Mucosa of gallbladder (tissue), 1 donor: ENCODE measurements at places on chromosomes 7 and 10. TPM values are rescaled to one million over a fixed set of nuclear protein-coding genes. Genes with fewer than 3 reads are reported as not detected.

DNA sequence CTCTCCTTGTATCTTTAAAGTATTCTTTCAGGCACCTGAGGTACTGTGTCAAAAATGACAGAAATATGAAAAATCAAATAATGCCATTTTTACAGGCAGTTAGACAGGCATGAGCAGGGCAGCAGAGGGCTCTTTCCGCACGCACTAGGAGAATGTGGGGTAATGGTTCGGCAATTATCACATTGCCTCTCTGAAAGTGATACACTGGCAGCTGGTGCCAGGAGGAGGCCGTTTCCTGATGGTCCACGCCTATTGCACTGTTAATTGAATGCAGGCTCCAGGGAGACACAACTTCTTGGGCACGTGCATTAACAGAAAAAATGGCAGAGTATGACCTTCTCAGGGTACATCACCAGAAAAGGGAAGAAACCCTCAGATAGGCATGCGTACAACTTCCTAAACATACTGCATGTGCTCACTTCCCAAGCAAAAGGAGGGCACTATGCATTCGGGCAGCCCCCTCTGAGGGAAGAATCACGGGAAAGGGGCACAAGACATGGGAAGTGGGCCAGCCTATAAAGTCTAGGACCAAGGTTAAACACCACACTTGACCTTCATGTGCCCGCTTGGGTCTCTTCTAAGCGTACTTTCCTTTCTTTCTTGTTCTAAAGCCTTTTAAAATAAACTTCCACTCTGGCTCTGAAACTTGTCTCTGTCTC lies 161.7 kb downstream of the TNS3 start:
- no peak for DNase-seq

DNA sequence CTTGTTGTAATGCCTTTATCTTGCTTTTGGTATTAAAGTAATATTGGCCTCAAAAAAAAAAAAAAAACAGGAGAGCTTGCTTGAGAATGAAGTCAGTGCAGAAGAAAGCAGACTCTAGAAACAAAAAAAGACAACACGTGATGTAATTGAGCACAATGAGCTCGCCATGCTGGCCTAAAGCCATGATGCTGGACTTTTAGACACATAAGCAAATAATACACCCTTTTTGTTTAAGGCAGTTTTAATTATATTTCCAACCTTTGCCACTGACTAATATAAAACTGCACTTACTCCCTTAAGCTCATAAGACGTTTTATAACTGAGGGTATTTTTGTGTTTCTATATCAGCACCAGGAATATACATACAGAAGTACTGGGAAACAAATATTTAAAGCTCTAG lies 798.3 kb downstream of the KCNMA1 start:
- DNase-seq = no peak

GRCh38 chr7:98288064-98288823 lies 6.8 kb downstream of the BRI3 start:
- DNase-seq = no peak

GRCh38 chr10:3033925-3034324 lies 33.4 kb upstream of the PFKP start:
- no peak for DNase-seq

GRCh38 chr7:102264367-102264891 lies 22.2 kb upstream of the SH2B2 start:
- no peak for DNase-seq

DNA sequence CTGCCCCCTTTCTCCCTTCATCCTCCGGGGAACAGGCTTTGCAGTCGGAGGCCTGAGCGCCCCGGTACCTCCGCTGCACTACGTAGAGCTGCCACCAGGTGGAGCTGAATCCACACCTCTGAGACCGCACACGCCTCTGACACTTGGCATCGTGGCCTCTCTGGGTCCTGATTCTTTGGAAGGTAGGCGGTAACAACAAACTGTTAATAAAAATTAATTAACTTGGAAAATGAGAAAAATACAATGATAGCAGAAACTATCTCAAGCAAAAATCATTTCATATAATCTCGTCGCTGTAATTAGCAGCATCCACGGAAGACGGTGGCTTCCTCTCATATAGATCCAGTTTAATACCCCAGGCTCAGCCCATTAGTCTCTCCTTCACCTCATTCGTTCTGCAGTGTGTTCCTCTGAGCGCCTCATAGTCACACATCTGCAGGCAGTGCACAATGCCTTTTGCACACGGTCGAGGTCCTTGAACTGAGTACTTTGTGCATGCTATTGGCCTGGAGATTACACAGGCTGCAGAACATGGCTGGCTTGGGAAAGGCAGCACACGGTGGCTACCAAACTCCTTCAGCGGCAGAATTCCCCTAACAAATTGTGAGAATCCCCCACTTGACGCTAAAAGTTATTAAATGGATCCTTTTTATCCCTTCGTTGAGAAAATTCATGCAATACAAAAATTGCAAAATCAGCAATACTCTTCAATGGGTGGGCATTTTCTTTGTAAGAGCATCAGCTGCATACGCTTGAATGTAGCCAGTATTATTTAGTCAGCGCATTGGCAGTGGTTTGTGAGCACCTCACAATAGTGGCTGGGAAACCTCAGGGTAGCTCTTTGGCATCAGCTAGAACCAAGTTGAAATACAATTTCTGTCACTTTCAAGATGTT lies 18.7 kb downstream of the OR9A2 start:
- peak; percentile 83 for DNase-seq

GRCh38 chr10:121592155-121592890 lies 5.9 kb downstream of the FGFR2 start:
- no peak for DNase-seq

DNA sequence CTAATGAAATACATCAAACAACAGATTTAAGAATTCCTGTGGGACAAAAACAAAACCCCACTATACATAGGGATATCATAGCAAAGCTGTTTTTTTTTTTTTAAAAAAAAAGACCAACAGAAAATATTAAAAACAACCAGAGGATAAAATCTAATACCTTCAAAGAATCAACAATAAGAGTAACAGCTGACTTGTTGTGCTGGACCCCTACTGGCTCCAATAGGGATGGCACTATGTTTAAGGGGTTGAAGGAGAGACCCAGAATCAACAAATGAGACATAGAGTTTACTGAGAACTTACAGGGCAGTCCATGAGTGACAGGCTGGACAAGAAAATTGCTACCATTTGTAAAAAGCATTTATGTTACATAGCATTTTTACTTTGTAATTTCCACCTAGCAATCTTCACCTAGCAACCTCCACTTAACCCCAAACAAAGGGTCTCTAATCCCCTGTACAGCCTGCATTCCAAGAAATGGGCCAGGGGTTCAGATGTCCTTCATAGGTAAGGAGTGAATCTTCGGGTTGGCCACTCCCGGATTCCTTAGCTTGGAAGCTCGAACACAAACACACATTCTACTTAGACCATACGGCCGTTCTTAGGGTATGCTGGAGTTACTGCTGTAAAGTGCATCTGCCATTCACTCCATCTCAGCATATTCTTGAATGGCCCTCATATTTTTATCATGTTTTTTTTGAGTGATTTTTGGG lies 25.8 kb downstream of the ASZ1 start:
- no peak for DNase-seq

DNA sequence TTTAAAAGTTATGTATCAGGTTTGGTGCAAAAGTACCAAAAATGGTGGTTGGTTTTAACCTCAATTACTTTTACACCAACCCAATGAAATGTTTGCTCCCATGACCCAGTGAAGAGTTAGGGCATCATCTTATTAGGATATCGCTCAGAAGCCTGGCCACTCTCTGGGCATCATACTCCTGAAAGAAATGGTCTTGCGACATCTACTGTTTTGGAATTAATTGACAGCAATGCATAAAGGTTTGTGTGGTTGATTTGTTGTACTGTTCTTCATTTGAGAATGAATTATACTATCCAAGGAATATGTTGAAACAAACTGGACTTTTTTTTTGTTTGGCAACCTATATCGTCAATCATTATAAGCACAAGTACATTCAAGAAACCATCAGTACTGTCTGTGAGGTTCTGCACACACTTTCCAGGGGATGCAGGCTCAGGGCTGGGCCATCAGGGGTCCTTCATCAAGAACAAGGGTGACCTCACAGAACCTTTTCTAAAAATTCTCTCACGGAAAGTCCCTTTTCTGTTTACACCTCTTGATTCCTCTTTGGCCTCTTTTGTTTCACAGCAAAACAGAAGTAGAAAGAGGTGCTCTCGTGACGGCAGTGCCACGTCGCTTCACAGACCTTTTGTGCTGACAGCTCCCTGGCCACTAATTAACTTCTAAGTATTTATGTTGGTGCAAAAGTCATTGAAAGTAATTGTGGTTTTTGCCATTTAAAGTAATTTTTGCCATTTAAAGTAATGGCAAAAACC lies 117.2 kb upstream of the KLF6 start:
- no peak for DNase-seq

- no peak for DNase-seq
Observed at GRCh38 chr7:29853072-29853471, 46.8 kb downstream of the WIPF3 start.

DNA sequence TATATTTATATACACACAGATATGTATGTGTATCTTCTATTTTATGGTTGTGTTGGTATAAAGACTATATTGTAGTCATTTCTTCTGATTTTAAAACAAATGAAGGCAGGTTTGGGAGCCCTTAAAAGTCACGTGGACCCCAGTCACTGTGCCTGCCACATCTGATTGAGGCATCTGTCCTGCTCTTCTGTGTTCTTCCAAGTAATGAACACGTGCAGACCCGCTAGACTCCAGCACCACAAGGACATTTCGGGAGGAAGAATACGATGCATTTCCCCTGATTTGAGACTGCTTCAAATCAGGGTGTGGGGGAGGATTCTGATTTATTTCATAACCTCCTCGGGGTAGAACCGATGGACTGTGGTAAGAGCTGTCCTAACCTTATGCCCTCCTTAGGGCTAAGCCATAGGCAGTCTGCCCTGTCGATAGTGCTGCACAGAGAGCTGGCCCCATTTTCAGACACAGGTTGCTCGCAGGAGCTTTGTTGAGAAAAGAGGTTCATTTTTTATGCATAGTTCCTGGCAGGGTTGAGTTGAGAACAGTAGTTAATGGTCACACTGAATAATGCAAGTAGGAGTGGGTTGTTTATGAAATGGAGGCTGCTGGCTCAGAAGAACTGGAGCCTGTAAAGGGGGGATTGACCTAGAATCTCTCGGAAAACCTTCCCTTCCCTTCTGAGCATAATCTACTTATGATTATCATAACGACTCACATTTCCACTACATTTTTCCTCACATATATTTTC lies 55.0 kb upstream of the C10orf120 start:
- DNase-seq = no peak

DNA sequence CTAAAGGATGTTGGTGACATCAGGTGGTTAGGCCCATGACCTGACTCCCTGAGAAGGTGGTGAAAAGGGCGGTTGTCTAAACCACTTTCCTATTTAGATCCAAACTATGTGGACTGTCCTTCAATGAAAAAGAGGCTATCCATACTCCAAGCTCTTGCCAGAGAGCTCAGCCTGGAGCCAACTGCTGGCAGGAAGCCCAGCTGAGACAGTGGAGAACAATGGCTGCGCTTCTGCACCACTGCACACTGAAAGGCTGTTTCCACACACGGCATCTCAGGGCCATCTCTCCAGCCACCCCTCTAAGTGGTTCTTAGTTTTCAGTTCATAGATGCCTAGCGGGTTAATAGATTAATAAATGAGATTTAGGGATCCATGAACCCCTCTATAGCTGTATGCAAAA lies 488.8 kb upstream of the ZMIZ1 start:
- DNase-seq = peak; percentile 68

- DNase-seq = no peak
Observed at GRCh38 chr10:103632247-103632642, 138.7 kb downstream of the NEURL1 start.

DNA sequence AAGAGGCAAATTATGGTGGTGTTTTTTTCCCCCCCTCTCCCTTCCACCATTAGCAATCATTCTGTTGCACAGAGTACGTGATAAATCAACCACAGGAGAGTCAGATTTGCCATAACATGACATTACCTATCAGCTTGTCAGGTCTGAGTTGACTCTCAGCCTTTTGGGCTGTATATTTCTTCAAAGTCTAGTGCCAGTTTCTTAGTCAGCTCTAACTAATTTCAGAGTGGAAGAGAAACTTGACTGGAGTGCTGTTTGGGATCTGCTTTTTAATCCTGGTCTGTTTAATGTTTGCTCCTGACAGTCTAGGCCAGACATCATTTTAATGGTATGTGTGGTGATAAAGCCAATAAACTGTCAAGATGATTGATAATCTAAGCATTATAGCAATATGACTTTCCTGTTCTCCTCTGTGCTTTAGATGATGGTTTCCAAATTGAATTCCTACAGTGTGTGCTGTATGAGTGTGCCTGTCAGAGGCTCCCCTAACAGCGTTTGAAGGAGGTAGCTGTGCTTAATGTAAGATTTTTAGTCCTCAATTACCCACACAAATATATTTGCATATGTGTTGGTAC lies 76.9 kb downstream of the LRMDA start:
- DNase-seq = no peak

DNA sequence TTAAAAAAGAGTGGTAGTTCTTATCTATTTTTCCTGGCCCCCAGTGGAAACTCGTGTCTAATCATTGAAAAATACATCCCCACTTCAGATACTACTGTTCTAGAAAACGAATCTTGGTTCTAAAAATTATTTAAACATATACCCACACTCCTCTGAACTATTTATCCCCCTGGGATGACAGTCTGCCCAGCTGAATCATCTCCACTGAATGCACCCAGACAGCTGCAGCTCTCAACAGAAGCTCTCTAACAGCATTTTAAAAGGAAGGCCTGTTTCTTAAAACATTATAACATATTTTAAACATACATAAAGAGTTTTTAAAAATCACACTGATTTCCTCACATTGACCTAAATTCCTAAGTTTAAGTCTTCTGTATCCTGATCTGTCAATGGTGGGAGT lies 544.6 kb upstream of the PHF14 start:
- DNase-seq = no peak

TMEM130 gene
- total RNA-seq = 0.26 TPM

RTKN2 gene
- 0.26 TPM for total RNA-seq

OR13A1 gene
- total RNA-seq = not detected

CALN1 gene
- total RNA-seq = 4.4 TPM

CFAP46 gene
- total RNA-seq = 1.0 TPM

TBXAS1 gene
- total RNA-seq = 40.9 TPM
